GM06990 (cell line): ENCODE measurements at places on chromosomes 16 and 17.
A peak's percentile ranks its signal among the peaks of the same experiment; 100 is the strongest.

DNA sequence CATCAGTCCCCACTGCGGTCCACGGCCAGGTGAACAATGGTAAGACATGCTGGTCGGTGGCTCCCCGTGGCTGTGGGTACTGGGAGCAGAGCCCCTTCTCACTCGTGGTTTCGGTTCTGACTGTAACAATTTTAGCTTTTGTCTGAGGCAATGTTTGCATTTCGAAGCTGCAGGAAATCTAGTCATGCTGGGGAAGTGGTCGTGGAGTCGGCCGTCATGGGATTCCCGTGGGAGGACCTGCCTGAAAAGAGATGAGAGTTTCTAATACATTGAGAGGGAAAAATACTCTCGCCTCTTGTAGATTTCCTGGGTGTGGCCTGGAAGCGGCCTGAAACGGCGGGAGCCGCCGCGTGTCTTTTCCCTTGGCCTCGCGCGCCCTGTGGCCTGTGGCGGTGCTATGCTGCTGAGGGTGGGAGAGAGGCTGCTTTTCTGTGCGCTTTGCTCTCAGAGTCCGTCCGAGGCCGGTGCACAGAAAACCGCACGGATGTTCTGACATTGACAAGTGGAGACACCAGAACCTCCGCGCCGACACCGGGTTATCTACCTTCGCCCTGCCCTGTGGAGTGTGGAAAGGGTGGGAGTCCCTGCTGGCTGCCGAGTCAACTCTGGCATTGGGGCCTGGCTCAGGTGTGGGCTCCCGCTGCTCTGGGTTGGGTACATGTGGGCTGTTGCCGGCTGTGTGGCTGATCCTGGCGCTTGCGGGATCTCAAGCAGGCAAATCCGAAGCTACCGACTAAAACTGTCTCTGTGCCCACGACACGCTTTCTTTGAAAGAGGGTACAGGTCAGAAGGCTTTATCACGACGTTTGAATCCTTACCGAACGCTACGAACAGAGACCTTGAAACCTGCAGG, 60.8 kb downstream of the WDR45B start:
- no peak for DNase-seq

- DNase-seq = peak; percentile 56
Observed at GRCh38 chr17:66441101-66441661, 138.8 kb downstream of the PRKCA start.

DNA sequence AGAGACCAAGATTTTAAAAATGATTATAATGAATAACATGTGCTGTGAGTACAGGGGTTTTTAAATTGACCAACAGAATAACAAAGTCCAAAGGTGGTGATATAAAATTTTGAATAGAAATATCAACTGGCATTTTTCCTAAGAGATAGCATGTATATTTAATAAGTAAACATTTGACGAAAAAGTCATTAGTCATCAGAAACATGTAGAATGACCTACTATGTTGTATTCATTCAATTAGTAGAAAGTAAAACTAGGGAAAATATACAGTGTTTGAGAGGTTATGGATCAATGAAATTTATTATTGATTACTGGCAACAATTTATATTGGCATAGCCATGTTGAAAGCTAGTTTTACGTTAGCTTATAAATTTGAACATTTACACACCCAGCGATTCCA, 30.6 kb upstream of the CNTNAP4 start:
- no peak for DNase-seq

- no peak for DNase-seq
Observed at GRCh38 chr17:9971991-9972390, 66.9 kb upstream of the RCVRN start.
